ENCODE measurements at places on chromosomes 4 and X.

- no peak for DNase-seq
Measured at GRCh38 chr4:54913751-54914526, 211.5 kb downstream of the KDR start.

DNA sequence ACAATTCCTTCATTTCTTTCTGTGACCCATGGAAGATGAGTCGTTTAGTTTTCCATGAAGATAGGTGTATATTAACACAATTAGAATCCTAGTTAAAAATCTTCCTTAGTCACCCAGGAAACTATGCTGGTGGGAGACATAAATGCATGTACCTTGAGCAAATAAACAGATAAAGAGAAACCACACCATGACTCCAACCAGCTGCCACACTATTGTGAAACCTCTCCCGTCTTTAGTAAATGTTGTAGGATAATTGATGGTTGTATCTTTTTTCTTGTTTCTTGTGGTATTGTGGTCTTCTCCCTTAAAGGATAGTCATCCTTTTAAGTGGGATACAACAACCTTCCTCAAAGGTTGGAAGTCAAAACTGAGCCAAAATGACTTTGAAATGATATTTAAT, 103.8 kb upstream of the LEF1 start:
- DNase-seq: no peak

GRCh38 chrX:53356186-53356585, 66.3 kb downstream of the SMC1A start:
- no peak for DNase-seq

DNA sequence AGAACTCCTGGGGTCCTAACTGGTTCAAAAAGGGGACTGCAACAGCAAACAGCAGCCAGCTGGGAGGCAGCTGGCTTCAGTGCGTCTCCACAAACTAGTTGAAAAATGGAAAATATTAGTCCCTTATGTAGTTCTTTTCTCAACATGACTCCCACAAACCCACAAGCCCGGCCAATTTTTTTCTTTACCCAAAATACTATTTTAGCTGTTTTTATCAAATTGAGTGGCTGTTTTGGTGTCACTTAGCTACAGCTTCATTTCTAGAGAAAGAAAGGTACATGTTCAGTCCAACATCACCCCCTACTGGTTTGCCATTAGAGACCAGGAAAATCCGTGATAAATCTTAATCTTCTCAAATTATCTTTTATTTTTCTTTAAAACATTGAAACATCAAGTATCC, 97.2 kb downstream of the GUCY2F start:
- DNase-seq: no peak

DNA sequence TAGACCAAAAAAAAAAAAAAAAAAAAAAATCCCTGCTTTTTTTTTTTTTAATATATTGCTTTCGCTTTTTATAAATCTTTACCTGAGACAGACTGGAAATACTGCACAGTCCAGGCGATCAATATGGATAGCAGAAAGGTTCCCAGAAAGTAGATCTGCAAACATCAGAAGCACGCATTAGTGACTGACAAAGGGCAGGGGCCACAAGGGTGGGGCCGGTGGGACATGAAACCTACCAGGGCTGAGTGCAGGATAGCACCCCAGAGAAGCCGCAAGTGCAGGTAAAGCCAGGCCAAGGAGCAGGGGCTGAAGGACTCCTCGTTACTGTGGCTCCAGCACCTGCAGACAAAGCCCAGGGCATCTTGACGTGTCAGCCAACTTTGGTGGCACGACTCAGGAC, 101.8 kb downstream of the SLC34A2 start:
- no peak for DNase-seq

DNA sequence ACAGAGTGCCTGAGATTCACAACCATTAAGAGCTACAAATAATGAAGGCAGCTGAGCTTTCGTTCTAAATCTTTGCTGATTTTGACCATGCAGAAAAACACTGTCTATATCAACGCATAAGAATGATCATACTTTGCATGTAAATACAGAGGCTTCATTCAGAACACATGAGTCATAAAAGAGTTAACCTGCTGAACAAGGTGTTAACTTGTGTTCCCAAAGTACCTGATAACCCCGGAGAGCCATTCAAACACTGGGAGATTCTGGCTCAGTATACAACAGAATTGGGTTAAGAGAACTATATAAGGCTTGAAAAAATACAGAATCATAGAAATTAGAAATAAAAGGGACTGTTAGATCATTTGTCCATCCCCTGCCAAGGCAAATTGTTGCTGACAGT, 964.3 kb upstream of the TENM3 start:
- no peak for DNase-seq

- no peak for DNase-seq
Measured at GRCh38 chrX:10749113-10749512, 128.7 kb upstream of the MID1 start.

- no peak for DNase-seq
Measured at GRCh38 chr4:118277243-118277642, 75.6 kb downstream of the PRSS12 start.

GRCh38 chrX:41956027-41956426, 32.7 kb upstream of the CASK start:
- DNase-seq: no peak

- DNase-seq: no peak
Measured at GRCh38 chr4:93178279-93178678, 650.3 kb upstream of the ATOH1 start.

DNA sequence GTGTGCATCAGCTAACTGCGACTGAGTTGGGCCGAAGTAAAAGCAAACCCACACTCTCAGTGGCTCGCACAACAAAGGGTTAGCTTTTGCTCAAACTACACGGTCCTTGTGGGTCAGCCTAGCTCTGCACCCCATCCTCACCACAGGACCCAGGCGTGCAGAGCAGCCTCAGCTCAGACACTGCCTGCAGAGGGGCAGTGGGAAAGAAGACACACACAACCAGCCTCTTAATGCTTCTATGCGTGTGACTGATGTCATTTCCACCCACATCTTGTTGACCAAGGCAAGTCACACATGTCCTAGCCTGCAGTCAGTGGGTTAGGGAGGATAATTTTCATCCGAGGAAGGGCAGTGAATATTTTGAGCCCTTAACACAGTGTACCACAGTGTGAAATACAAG, 40.5 kb downstream of the HMGB2 start:
- DNase-seq: no peak

DNA sequence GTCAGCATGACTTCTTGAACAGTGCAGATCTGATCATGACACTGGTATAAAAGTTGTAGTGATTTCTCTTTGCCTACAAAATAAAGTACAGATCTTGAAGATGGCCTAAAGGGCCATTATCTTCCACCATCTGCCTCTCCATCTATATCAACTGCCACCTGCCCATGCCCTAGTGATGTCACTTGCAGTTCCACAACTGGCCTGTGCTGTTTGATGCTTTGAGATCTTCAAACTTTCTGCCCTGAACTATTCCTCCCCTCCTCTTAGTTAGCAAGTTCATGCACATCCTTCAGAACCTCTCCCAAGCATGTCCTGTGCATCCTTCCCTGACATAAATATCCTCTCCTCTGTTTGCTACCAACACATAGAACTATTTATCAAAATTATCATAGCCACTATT, 217.0 kb downstream of the SOWAHB start:
- DNase-seq: no peak

GRCh38 chr4:53098681-53099121, 236.6 kb downstream of the RASL11B start:
- DNase-seq: no peak

DNA sequence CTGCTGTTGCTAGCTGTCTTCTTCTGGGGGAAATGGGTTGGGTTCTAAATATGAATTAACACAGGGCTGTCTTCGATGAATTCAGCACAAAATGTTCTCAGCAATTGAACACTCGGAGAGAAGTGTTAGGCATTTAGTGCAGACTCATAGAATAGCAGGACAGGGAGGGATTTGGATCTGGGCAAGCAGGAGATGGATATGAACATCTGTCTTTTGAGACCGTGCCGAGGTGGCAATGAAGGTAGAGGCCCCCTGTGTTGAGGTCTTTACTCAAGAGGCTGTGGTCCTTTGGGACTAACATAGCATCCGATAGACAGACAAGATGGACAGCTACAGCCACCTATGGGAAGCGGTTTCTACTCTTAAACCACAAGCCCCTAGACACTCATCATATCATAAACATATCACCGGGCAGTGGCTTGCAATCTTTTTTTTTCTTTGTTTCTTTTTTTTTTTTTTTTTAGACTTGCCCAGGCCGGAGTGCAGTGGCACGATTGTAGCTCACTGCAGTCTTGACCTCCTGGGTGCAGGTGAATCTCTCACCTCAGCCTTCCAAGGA, 6.7 kb downstream of the CD99 start:
- DNase-seq: no peak

GRCh38 chr4:145041378-145041777, 56.6 kb downstream of the ANAPC10 start:
- no peak for DNase-seq

DNA sequence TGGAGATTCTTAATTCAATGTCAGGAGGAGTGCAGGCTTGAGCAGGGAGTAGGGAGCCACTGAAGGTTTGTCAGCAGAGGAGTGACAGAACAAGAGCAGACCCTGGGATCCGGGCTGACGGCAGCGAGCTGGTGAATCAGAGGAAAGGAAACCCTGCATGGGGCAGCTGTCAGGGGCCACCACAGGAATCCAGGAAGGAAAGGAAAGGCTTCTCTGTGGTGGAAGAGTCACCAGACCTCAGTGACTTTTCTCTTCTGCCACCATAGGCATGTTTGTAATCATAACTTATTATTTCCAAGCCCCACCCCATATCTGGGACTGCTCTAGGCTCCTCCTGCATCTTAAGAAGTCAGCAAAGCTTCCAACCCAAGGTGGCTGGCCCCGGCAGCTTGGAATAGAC, 150.9 kb downstream of the BCOR start:
- no peak for DNase-seq

DNA sequence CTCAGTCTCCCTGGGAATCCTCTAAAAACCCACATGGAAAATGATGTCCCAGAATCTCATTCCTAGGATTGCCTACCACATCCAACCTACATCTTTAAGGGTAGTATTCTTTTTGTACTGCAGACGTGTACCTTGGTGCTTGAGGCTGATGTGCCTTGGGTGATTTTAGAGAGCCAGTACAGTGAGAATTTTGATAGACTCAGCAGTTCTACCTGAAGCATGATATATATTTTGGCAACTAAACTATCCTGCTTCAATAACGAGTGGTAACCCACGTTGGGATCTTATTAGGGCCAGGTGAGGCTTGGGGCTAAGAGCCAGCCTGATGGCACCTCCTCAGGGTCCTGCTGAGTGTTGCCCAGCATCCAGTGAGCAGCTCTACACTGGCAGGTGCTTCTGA, 140.4 kb downstream of the ZNF518B start:
- DNase-seq: no peak

DNA sequence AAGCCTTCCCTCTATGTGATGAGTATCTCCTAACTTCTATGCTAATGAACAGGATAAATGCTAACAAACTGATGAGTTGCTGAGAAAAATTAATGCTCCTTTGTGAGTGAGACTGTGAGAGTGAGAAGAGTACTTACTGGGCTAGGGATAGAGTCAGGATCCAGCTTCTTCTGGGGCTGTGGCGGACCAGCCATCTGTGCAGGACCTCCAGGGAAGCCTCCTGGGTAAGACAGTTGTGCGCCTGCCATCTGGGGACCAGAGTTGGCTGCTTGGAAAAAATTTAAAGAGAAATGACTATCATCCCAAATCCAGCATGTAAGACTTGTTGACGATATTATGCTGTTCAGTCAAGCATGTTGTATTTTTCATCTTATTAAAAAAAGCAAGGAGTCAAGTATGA, 21.0 kb downstream of the SEC24D start:
- no peak for DNase-seq

DNA sequence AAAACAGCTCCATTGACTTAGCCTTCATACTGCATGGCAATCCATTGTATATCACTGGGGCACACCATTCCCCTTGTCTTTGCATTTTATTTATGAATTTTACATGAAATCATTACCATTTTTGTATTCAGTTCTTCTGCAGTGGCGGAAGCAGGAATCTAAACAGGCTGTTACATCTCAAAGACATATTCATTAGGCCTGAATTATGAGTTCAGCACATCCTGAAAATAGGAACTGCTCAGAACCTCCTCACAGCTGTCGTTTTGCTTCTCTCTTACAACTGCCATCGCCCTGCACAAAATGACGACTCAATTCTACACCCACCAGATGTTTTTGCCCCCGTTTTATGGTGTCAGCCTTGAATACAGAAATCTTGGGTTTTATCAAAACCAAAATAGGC, 474.4 kb upstream of the MAGEB18 start:
- no peak for DNase-seq

DNA sequence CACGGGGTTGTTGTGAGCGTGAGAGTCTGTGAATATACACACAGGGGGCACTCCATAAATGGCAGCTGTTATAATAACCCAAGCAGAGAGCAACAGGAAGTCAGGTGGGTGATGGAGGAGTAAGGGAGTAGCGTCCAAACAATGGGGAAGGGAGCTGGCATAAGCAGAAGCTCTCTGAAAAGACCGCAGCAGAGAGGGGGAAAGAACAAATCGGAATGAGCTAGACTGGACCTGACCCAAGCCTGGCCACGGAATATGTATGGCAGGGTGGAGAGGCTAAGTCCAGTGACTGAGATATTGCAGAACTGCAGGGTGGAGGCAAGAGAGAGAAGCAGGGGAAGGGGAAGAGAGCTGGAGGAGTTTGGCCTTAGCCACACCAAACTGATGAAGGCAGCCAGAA, 6.5 kb upstream of the GJB1 start:
- no peak for DNase-seq

DNA sequence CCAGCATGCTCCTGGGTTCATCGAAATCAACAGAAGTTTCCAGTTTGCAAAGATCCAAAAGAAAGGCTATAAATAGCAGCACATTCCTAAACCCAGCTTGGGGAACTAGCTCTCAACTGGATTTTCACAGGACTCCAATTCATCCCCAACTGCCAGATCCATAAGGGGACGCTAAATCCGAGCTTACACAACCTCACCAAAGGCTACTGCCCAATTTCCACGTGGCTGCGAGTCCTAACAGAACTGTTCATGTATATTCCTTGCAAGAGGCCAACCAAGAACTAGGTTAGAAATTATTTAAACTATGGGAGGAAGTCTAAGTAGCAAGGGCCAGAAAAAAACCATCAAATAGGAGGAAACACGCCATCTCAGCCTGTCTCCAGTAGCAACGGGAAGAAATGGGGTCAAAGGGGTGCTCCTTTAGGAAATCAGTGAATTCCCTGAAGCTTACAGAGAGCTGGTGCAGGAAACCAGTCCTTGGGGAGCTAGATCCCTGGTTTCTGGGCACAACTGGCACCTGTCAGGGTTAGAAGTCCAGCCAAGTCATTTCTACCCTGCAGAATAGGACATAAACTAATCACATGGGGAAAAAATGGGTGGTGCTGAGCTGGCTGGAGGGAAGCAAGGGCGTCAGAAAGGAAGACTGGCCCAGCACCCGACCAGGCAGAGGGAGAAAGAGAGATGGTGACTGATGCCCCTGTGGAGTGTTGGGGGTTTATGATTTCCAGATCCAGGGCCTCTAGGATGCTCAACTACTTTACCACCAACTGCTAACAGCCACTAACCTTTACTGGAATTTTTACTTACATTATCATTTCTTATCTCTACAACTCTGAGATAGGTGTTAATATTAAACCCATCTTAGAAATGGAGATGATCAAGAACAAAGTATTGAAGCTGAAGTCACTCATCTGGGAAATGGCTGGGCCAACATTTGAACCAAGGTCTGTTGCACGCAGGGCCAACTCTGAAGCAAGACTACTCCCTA, 20.5 kb downstream of the RELL1 start:
- no peak for DNase-seq

Measured in stimulated activated CD8-positive, alpha-beta memory T cell treated with anti-CD3 and anti-CD28 coated beads, Interleukin-4, amount 100 ng/mL, for 4 hours (primary cell).